Tibial nerve (tissue), 4 donors: ENCODE measurements at places on chromosomes 7 and 10.

- no peaks in the 10 kb centered on the region for H3K27me3 ChIP-seq
- no peak overlapping the region for H3K27ac ChIP-seq
- H3K36me3 ChIP-seq = no peaks in the 10 kb centered on the region
- no peaks in the 10 kb centered on the region for H3K4me1 ChIP-seq
Observed at GRCh38 chr10:64116707-64117106, 595.5 kb downstream of the REEP3 start.

DNA sequence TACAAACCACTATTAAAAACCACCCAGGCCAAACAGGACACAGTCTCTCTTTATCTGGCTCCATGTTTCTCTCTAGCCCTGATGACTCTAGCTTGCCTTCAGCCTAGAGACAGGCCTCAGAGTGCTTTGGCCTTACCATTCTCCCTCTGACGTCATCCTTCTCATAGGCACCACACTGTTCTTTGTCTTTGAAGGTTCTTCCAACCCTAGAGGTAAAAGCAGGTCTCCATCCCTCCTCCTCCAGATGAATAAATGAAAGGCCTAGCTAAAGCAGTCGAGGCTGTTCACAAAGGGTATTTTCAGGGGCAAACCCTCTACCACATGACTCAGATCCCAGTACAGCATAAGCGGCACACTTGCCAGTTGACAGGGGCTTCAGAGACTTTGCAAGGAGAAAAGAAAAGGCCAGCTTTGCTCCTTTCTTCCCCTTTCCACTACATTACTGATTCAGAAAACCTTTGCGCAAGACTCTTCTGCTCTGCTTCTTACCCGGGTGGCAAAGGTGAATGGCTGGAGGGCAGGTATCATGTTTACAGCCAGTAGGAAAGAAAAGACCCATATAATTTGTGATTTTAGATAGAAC lies 14.8 kb downstream of the NFE2L3 start:
- H3K4me3 ChIP-seq = no peak overlapping the region
- no peak overlapping the region for H3K27ac ChIP-seq
- no peaks in the 10 kb centered on the region for H3K4me1 ChIP-seq
- no peak for DNase-seq

- no peak overlapping the region for H3K27ac ChIP-seq
- no peak overlapping the region for H3K4me3 ChIP-seq
- H3K27me3 ChIP-seq = no peaks in the 10 kb centered on the region
- H3K36me3 ChIP-seq = no peaks in the 10 kb centered on the region
Observed at GRCh38 chr10:85919491-85920021, 447.0 kb downstream of the GRID1 start.

DNA sequence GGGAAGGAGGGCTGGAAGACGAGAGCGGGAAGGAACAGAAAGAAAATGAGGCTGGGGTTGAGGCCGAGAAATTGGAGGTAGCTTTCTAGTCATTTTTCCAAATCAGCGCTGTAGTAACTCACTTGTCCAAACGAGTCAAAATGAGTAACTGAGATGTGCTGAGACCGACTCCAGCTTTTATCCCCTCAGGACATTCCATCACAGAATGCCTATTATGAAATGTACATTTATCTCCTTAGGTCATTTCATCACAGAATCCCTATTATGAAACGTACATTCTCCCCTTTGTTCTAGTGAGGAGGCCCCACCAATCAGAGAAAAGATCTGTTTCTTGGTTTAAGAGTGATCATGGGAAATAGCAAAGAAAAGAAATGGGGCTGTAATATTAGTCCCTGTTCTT lies 55.7 kb upstream of the AMPH start:
- no peak for DNase-seq
- no peaks in the 10 kb centered on the region for H3K4me1 ChIP-seq
- no peak overlapping the region for H3K27ac ChIP-seq
- no peak overlapping the region for H3K4me3 ChIP-seq
- H3K27me3 ChIP-seq = no peaks in the 10 kb centered on the region

DNA sequence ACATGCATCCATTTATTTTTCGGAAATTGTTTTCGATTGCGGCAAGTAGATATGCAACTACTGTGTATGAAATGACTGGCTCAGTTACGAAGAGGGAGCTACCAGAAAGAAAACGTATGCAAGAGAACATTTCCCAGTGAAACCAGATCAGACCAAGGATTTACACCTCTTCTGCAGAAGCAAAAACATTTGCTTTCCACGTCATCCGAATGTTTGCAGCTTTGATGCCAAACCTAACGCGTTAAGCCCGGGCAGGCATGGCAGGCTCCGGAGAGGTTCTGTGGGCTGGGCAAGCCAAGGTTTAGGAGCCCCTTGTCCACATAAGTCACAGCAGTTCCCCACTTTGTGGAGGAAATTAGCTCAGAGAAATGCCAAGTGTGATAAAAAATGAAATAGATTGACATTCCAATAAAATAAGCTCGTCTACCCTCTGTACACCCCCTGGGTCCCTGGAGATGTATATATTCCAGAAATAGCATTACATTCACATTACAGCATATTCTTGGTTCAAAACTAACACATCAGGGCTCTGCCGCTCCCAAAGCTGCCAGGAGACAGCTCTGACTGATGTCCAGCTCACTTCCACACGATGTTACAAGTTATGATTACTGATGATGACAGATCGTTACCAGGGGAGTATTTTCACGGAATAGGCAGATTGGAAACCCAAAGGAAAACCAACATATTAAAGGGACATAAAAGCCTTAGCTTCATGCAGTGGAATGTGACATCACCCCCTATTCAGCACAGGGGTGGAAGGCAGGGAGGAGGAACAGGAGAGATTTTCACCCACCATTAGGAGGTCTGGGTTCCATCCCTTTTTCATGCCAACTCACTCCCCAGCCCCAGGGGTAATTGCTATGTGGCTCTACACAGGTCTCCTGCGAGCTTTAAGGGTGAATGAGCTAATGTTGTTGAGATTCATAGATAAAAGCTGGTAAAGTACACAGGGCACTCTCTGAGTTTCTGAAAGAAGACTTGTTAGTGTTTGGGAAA lies 81.5 kb downstream of the LYZL1 start:
- H3K36me3 ChIP-seq = no peaks in the 10 kb centered on the region
- no peak overlapping the region for H3K27ac ChIP-seq
- no peak for DNase-seq
- H3K4me1 ChIP-seq = no peaks in the 10 kb centered on the region
- H3K4me3 ChIP-seq = no peak overlapping the region
- H3K27me3 ChIP-seq = peaks cover 6% of the 10 kb centered on the region

DNA sequence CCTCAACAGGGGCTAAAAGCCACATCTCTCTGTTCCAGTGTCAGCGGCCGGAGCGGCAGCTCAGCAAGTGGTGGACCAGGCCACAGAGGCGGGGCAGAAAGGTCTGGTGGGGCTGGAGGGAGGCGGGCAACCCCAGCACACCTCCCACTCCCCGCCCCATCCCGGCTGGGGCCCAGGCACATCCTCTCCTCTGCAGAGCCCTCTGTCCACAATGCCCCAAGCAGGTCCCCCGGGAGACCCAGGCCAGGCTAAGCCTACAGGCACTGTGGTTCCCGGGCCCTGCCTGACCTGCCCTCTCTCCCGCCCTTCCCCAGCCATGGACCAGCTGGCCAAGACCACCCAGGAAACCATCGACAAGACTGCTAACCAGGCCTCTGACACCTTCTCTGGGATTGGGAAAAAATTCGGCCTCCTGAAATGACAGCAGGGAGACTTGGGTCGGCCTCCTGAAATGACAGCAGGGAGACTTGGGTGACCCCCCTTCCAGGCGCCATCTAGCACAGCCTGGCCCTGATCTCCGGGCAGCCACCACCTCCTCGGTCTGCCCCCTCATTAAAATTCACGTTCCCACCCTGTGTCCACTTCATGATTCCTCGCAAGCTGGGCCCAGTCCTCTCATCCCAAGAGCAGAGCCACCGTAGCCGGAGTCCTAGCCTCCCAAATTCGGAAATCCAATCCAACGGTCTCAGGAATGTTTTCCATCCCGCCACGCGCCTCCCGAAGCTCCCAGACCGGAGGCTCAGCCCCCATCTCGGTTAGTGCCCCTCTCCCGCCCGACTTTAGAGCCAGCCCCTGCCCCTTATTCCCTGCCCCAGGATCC lies 2.1 kb downstream of the ADIRF start:
- peak overlapping the region; percentile 94 for H3K27ac ChIP-seq
- no peaks in the 10 kb centered on the region for H3K27me3 ChIP-seq
- no peaks in the 10 kb centered on the region for H3K36me3 ChIP-seq
- H3K4me3 ChIP-seq = peak overlapping the region; percentile 64
- peak; percentile 91 for DNase-seq
- H3K4me1 ChIP-seq = peaks cover 68% of the 10 kb centered on the region

- H3K27ac ChIP-seq = no peak overlapping the region
- H3K4me1 ChIP-seq = no peaks in the 10 kb centered on the region
- no peaks in the 10 kb centered on the region for H3K27me3 ChIP-seq
- H3K4me3 ChIP-seq = no peak overlapping the region
- H3K36me3 ChIP-seq = no peaks in the 10 kb centered on the region
- DNase-seq = no peak
Observed at GRCh38 chr10:83062871-83063270, 1076.4 kb upstream of the GHITM start.

GRCh38 chr10:85618841-85619240 lies 747.8 kb downstream of the GRID1 start:
- no peak overlapping the region for H3K27ac ChIP-seq
- no peaks in the 10 kb centered on the region for H3K4me1 ChIP-seq
- no peaks in the 10 kb centered on the region for H3K27me3 ChIP-seq
- DNase-seq = no peak
- H3K36me3 ChIP-seq = no peaks in the 10 kb centered on the region

DNA sequence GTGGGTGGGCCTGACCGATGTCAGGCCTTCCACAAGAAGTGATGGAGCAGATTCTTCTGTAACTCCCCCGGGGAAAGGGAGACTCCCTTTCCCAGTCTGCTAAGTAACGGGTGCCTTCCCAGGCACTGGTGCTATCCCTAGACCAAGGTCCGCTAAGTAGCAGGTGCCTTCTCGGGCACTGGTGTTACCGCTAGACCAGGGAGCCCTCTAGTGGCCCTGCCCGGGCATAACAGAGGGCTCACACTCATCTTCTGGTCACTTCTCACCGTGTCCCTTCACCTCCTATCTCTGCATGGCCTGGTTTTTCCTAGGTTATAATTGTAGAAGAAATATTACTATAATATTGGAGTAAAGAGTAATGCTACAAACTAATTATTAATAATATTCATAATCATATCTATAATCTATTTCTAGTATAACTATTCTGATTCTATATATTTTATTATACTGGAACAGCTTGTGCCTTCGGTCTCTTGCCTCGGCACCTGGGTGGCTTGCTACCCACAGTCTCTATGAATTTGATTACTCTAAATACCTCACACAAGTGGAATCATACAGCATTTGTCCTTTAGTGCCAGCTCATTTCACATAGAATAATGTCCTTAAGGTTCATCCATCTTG lies 1378.7 kb downstream of the XPNPEP1 start:
- no peaks in the 10 kb centered on the region for H3K36me3 ChIP-seq
- no peak overlapping the region for H3K4me3 ChIP-seq
- DNase-seq = peak; percentile 50
- H3K4me1 ChIP-seq = no peaks in the 10 kb centered on the region

DNA sequence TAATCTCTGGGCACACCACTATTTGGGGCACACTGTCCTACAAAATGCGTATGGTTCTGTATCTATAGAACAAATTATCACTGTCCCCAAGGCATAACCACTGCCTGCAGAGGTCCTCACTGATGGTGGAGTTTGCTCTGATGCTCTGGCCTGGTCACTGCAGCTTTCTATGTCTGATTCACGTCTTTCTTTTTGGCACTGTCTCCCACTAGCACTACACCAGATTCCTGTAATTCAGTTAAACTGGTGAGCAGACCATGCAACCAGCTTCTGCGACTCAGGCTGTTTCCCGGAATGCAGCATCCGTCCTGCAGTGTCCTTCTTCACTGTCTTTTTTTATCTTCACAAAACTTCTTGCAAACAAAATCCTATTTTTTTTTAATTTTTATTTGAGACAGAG lies 112.8 kb downstream of the KLF6 start:
- H3K4me1 ChIP-seq = no peaks in the 10 kb centered on the region
- no peaks in the 10 kb centered on the region for H3K36me3 ChIP-seq
- H3K27me3 ChIP-seq = no peaks in the 10 kb centered on the region
- no peak overlapping the region for H3K4me3 ChIP-seq
